ENCODE measurements at places on chromosomes 12 and 14. TPM values are rescaled to one million over a fixed set of nuclear protein-coding genes. Genes with fewer than 3 reads are reported as not detected.

FOXN4 gene
- total RNA-seq, result not detected

BATF gene
- total RNA-seq, result not detected

HHIPL1 gene
- total RNA-seq, result 0.45 TPM

STXBP6 gene
- total RNA-seq, result 40.2 TPM

CFAP251 gene
- 2.2 TPM for total RNA-seq

STAT6 gene
- 82.6 TPM for total RNA-seq

MYF6 gene
- 29.3 TPM for total RNA-seq

HVCN1 gene
- total RNA-seq, result 4.3 TPM

PTGER2 gene
- 37.8 TPM for total RNA-seq

CCDC88C gene
- total RNA-seq, result 0.06 TPM

KLRC2 gene
- total RNA-seq, result 0.96 TPM

CABP1 gene
- 0.45 TPM for total RNA-seq

PLBD2 gene
- total RNA-seq, result 21.7 TPM

CAPZA3 gene
- not detected for total RNA-seq

MAX gene
- 45.9 TPM for total RNA-seq

CCDC38 gene
- not detected for total RNA-seq

FBLN5 gene
- total RNA-seq, result 20.0 TPM

NRIP2 gene
- total RNA-seq, result not detected

TSPAN9 gene
- 28.7 TPM for total RNA-seq

TBX3 gene
- total RNA-seq, result 19.3 TPM

MBIP gene
- total RNA-seq, result 8.9 TPM

RILPL1 gene
- total RNA-seq, result 15.4 TPM

PKP2 gene
- total RNA-seq, result 2.8 TPM

SMCO2 gene
- not detected for total RNA-seq
